ENCODE measurements at places on chromosomes 4 and X.

DNA sequence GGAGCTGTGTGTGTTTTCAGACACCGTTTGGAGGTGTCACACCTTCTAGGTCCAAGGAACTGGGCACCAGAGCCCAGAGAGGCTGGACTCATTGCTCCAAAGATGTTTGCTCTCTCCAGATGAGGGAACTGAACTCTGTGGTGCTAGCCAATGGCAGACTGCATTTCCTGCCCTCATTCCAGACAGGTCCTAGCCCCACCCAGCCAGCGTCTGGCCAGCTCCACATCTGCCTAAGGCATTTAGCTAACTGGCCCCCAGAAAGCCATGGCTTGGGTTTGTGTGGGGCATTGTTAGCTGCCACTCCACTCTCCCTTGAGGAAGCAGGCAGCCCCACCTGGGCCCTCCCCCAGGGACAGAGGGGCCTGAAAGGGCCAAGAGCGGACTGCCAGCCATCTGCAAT lies 11.4 kb downstream of the FGD1 start:
- DNase-seq: no peak

- DNase-seq: no peak
These were observed 509.6 kb upstream of the DIPK2B start for GRCh38 chrX:45710081-45710801.

- no peak for DNase-seq
These were observed 49.8 kb upstream of the C1QTNF7 start for GRCh38 chr4:15378062-15378461.

- DNase-seq: no peak
These were observed 152.1 kb downstream of the SLC39A8 start for GRCh38 chr4:102193145-102193544.

DNA sequence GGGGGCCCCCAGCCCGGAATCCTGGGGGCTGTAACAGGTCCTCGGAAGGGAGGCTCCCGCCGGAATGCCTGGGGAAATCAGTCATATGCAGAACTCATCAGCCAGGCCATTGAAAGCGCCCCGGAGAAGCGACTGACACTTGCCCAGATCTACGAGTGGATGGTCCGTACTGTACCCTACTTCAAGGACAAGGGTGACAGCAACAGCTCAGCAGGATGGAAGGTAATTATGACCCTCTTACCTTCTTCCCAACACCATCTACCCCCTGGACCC lies 1.0 kb downstream of the FOXO4 start:
- no peak for DNase-seq

DNA sequence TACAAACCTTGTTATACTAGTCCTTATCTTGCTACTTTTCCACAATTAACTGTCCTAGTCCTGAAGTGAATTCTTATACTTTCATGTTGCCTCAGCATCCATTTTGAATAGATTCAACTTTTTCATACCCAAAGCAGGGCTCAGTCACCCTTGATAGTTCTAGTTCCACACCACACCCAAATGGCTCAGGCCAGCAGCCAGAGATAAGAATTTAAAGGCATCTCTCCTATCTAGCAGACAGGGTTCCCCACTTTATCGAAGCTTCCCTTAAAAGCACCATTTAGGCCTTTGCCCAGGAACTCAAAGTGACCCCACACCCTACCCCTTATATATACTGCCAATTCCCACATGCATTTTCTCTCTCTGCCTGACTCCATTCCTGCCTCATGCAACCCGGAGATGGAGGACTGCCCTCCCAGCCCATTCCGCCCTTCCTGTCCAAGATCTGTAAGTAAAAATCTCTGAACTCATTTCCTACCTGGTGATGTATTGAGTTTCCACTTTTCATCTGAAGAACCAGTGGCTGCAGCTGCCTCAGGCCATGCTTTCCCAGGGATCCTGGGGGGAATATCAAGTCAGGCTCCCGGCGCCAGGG lies 63.7 kb upstream of the TXK start:
- DNase-seq: no peak

DNA sequence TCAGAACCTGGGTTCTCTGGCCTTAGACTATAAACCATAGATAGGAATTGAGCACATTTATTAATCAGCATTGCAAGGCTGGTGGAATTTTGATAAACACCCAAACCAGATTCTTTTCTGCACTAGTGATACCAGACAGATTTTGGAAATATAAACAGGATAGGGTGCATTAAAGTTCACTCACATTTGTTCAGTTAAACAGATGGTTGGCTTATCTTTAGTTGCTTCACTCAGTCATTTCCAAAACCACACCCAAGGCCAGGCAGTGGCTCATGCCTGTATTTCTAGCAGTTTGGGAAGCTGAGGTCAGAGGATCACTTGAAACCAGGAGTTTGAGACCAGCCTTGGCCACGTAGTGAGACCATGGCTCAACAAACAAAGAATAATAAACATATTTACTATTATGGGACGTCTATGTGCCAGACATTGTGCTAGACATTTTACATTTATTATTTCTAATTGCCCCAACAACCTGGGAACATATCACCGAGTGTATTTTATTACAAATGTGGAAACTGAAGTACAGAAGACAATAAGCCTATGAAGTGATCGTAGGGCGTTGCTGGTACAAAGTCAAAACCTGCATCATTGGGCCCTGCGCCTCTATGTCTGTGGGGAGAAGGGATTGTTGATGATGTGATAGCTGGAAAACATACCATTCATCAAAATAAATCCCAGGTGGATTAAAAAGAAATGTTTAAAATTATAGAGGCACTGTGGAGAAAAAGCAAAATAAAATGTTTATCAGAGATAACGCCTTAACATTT lies 15.0 kb downstream of the ADD1 start:
- DNase-seq: no peak

DNA sequence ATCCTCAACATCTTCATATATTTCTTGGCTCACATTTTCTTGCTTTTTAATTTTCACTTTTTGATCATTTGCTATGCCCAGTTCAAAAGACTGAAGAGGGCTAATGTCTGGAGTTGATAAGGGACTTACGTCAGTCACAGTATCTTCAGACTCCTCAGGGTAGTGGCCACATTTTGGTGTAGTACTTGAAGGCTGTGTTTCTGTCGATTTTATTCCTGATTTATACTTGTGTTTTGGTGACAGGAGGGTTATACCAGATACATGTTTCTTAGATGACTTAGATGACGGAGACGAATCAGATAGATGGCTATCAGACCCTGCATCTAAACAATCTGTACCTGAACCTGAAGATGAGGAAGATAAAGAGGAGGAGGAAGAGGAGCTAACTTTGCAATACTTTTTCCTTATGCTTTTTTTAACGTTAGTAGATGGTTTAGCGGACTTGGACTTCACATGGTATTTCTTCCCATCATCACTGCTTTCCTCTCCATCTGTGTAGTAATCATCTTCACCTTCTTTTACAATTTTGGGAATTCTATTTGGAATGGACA lies 13.4 kb downstream of the CFAP97 start:
- DNase-seq: no peak

GRCh38 chr4:8010618-8011017 lies 71.0 kb upstream of the AFAP1 start:
- DNase-seq: no peak

GRCh38 chr4:147311956-147312355 lies 168.9 kb upstream of the EDNRA start:
- DNase-seq: no peak

- DNase-seq: no peak
These were observed 390.0 kb downstream of the GRXCR1 start for GRCh38 chr4:43282534-43282933.

DNA sequence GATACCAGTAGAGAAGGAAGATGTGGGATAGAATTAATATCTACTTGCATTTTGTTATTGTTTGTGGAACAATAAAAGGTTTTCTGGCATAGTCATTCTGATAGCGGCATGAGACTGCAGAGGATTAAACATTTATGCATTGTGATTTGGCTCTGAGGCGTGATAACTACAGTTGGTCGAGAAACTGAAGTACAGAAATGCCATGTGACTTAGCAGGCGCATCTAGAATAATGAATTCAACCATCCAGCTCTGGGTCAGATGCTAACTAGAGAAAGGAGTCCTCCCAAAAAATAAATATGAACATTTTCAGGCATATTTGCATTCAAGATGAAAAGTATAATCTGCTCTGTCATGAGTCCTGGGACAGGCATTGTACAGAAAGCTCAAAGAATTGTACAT lies 62.8 kb downstream of the CCSER1 start:
- DNase-seq: no peak

DNA sequence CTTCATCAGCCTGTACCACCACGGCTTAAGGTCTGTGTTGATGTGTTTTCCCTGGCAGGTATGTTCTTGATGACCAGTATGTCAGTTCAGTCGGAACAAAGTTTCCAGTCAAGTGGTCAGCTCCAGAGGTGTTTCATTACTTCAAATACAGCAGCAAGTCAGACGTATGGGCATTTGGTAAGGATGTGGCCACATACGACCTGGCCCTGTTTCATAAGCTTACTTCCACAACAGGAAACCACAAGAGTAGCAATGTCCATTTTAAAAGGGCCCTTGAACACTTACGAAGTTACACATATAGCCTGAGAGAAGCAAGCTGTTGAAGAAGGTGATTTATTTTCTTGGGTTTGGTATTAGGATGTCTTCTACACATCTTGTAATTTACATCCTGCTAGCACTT lies 46.1 kb downstream of the BMX start:
- DNase-seq: no peak

GRCh38 chrX:112614640-112615039 lies 65.1 kb downstream of the LHFPL1 start:
- DNase-seq: no peak

- no peak for DNase-seq
These were observed 203.0 kb downstream of the MAML3 start for GRCh38 chr4:139951021-139951420.

DNA sequence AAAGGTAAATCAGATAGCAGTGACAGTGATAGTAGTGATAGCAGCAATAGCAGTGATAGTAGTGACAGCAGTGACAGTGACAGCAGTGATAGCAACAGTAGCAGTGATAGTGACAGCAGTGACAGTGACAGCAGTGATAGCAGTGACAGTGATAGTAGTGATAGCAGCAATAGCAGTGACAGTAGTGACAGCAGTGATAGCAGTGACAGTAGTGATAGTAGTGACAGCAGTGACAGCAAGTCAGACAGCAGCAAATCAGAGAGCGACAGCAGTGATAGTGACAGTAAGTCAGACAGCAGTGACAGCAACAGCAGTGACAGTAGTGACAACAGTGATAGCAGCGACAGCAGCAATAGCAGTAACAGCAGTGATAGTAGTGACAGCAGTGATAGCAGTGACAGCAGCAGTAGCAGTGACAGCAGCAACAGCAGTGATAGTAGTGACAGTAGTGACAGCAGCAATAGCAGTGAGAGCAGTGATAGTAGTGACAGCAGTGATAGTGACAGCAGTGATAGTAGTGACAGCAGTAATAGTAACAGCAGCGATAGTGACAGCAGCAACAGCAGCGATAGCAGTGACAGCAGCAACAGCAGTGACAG lies 6.1 kb downstream of the DSPP start:
- DNase-seq: no peak

DNA sequence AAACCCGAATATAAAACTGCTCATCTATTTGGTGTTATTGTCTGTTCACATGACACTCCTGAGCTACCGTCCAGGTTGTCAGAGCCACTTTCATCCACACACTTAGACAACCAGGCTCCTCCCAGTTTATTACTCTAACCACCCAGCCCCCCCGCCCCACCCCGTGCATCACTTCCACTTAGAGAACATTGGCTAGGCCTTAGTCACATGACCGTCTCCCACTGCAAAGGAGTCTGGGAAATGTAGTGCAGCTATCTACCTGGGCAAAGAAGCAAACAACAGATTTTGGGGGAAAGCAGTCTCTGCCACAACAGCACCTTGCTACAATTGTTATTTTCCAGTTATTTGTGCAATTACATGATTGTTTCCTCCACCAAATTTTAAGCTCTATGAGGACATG lies 57.6 kb upstream of the RBPJ start:
- DNase-seq: no peak

DNA sequence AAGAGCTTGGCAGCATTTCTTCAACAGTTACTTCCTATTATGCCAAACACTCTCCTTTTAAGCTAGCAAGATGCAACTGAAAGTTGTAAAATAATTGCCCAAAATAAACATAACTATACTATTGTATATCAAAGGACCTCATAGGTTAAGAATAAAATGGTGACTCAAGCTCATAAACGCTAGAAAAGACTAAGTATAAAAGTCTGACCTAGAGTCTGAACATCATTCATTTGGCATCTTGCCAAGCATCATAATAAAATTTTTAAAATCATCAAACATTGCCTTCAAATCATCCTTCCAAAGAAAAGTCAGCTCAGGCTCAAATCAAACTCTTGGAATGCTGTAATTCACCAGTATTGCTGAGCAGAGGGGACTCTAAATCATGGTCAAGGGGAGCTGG lies 281.2 kb downstream of the QDPR start:
- no peak for DNase-seq

DNA sequence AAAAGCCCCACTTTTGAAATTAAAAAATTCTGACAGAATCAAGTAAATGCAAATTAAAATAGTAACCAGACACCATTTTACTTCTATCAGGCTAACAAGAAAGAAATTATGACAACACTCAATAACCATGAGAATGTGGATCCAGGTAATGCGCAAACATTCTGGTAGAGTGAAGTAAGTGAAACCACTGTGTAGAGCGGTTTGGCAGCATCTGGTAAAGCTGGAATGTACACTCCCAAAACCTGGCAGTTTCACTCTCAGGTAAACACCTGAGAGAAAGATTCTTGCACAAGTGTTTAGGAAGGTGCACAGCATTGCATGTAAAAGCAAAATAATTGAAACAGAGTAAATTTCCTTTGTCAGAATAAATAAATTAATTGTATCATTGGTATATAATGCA lies 81.8 kb downstream of the TRIML1 start:
- no peak for DNase-seq

GRCh38 chrX:104749951-104750610 lies 184.1 kb downstream of the IL1RAPL2 start:
- no peak for DNase-seq

GRCh38 chr4:71066737-71067716 lies 73.6 kb downstream of the DCK start:
- DNase-seq: no peak

GRCh38 chr4:89307446-89308160 lies at the start of gene GPRIN3:
Gene GPRIN3 (minus strand): TSS chr4:89307800. CDS start chr4:89250110, 57,690 bp downstream.
- peak; percentile 57 for DNase-seq

DNA sequence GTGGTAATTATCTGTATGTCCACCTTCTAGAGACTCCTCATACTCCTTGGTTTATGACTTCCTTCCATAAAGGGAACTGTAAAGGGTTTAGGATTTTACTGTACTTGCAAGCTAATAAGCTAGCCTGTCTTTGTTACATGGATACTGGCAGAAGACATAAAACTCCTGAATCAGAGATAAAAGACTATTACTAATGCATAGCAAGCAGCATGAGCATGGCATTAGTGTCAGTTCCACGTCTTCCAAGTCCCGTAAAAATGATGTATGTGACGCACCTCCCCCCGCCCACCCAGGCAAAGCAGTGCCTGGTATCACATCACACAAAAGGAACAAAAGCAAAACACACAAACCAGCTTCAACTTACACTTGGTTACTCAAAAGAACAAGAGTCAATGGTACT lies 71.0 kb downstream of the SLC10A6 start:
- no peak for DNase-seq

All from stimulated activated naive CD4-positive, alpha-beta T cell (primary cell).